ENCODE measurements at places on chromosomes 16 and 17.

- DNase-seq, result no peak
Observed at GRCh38 chr16:89897204-89897603, 21.5 kb upstream of the MC1R start.

- peak; percentile 10 for DNase-seq
Observed at GRCh38 chr16:17556276-17557052, 85.7 kb upstream of the XYLT1 start.

GRCh38 chr16:82138478-82139285 lies 31.3 kb downstream of the MPHOSPH6 start:
- no peak for DNase-seq

DNA sequence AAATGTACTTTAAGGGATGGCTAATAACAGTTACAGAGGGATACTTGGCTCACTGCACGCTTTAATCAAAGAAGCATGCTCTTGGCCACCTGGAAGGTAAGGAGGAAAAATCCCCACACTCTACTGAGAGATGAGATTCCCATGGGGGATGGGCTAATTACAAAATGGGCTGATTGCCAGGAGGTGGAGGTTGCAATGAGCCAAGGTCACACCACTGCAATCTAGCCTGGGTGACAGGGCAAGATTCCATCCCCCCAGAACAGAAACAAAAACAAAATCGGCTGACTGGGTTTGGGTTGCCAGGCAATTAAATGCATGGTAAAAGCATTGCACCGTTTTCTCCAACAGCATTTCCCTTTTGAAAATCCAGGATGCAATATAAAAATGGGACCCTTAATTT lies 18.0 kb downstream of the N4BP1 start:
- no peak for DNase-seq

GRCh38 chr17:7083592-7083991 lies 3.5 kb upstream of the CLEC10A start:
- DNase-seq, result no peak

DNA sequence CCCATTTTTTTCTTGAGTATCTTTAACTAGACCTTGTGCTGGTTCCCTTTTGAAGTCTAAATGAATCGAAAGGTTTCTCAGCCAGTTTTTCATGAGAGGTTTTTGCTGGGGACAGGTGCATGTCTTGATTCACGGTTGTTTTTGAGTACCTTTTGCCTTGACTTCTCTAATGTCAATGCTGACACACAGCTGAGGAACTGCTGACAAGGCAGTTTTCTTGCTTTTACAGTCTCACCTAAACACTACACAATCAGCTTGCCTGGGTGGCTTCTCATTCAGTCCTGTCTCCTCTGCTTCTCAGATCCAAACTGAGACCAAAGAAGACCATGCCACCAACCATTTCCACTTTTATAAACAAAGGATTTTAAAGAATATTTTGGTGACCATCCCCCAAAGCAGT lies 7.1 kb downstream of the OR3A3 start:
- no peak for DNase-seq

GRCh38 chr17:10666906-10667305 lies 9.8 kb upstream of the MYH3 start:
- no peak for DNase-seq

GRCh38 chr17:31815212-31815730 lies 43.8 kb downstream of the COPRS start:
- DNase-seq, result no peak

DNA sequence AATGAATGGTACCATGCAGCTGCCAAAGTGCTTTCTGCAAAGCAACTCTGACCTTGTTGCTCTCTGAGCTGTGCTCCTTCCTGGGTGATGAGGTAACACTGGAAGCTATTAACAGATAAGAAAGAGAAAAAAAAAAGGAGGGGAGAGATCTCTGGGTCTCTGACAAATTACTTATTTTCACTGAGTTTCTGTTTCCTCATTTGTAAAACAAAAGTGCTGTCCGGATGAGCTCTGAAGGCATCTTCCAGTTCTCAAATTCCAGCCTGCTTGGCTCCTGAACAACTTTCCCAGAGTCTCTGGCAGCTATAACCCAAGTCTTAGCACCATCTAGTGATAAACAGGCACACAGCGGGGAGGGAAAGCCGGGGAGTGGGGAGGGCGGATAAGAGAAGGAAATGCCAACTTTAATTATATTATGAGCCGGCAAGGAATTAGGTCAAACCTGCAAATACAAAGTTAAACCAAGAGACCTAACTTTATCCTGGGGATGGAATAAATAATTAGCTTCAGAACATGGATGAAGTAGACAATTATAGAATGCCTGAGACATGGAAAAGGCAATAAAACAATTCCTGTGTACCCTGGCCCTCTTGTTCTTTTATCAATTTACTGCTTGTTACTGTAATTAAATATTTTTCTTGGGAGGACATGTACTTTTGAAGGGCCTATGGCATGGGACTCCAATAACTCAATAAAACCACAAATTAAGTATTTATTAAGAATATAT lies 61.3 kb upstream of the KIFC3 start:
- DNase-seq, result no peak

- DNase-seq, result peak; percentile 78
Observed at GRCh38 chr17:17693253-17694168, 12.3 kb downstream of the RAI1 start.

- DNase-seq, result peak; percentile 79
Observed at GRCh38 chr17:47949197-47949759, 7.9 kb downstream of the PNPO start.

GRCh38 chr16:27445502-27446175 lies 43.7 kb downstream of the IL21R start:
- no peak for DNase-seq

- DNase-seq, result no peak
Observed at GRCh38 chr17:74024871-74025531, 178.5 kb upstream of the RPL38 start.

- peak; percentile 18 for DNase-seq
Observed at GRCh38 chr16:29925105-29925756, 795 bp downstream of the KCTD13 start.

DNA sequence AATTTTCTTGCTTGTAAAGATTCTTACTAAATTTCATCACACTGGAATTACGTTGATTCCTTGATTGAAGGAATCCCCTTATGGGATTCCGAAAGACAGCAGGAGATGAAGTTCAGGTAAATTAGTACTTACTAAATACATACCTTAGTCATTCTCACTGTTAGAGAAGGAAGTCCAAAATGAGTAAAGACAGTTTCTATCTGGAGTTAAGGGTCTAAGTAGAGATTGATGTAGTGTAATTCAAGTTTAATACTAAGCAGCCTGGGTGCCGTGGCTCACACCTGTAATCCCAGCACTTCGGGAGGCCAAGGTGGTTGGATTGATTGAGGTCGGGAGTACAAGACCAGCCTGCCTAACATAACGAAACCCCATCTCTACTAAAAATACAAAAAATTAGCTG lies 9.6 kb downstream of the DDX42 start:
- no peak for DNase-seq
